ENCODE measurements at places on chromosomes 5 and 9.
A peak's percentile ranks its signal among the peaks of the same experiment; 100 is the strongest.

DNA sequence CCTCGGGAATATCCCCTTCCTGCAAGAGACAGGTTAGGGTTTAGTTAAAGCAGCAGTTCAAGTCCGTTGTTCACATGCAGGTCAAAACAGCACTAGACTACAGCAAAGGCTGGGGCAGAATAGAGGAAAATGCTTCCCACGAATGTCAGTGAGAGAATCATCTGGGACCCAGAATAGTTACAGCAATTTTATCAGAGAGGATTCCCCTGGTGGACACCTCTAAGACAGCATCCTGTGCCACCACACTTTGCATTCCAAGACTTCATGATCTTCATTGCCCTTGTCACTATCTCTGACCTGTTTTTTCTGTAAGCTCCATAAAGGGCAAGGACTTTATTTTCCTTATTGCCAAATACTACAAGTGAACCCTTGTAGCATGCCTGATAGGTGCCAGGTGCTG, 12.9 kb downstream of the GRXCR2 start:
- no peak for DNase-seq

GRCh38 chr9:32487981-32488380, 38.0 kb downstream of the RIGI start:
- DNase-seq: no peak

DNA sequence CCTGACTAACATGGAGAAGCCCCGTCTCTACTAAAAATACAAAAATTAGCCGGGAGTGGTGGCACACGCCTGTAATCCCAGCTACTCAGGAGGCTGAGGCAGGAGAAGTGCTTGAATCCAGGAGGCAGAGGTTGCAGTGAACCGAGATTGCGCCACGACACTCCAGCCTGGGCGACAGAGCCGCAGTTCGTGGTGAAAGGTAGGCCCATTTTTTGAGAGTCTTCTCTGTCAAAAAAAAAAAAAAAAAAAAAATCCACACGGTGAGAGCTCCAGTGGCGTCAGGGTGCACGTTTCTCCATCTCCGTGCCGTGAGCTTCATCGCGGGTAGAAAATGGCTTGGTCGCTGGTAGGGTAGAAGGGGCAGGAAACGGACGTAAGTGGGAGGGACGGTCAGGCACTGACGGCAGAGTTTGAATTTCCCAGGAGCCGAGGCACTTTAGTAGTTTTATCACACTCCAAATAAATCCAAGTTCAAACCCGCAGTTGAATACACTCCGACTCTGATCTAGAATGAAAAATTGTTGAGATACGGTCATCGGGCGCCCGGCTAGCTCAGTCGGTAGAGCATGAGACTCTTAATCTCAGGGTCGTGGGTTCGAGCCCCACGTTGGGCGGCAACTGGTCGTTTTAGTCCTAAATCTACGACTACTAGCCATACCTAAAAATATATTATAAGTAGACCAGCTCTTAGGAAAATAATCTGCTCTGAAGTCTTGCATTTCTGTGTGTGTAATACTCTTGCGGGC, 2.4 kb upstream of the TRIM7 start:
- peak; percentile 89 for DNase-seq

- DNase-seq: no peak
These were observed 503.9 kb downstream of the CTNND2 start for GRCh38 chr5:11400316-11400715.

- peak; percentile 79 for DNase-seq
These were observed 52.3 kb downstream of the PSD2 start for GRCh38 chr5:139847790-139848507.
